Right ventricle myocardium inferior (tissue), 1 donor: ENCODE measurements at places on chromosomes 6 and 20. TPM values are rescaled to one million over a fixed set of nuclear protein-coding genes. Genes with fewer than 3 reads are reported as not detected.

The FAM229B gene
- 75.1 TPM for total RNA-seq

The MMP24 gene
- 0.35 TPM for total RNA-seq

- no peak for DNase-seq
These were observed 31.2 kb downstream of the TREML1 start for GRCh38 chr6:41122918-41123317.

GRCh38 chr6:138521790-138522189, 22.5 kb upstream of the NHSL1 start:
- DNase-seq = no peak

DNA sequence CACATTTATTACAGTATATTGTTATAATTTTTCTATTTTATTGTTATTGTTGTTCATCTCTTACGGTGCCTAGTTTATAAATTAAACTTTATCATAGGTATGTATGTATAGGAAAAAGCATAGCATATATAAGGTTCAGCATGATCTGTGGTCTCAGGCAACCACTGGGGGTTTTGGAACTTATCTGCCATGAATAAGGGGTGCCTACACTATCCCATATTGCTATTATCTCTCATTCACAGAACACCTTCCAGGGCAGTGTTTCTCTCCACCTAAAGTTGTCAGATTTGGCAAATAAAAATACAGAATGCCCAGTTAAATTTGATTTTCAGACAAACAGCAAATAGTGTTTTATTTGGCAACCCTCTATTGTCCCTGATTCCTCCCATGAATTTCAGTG, 35.5 kb upstream of the FAM184A start:
- DNase-seq = no peak
